ENCODE measurements at places on chromosomes 13 and 19.

GRCh38 chr19:22606212-22606553 lies 27.9 kb upstream of the ZNF492 start:
- DNase-seq, result no peak

DNA sequence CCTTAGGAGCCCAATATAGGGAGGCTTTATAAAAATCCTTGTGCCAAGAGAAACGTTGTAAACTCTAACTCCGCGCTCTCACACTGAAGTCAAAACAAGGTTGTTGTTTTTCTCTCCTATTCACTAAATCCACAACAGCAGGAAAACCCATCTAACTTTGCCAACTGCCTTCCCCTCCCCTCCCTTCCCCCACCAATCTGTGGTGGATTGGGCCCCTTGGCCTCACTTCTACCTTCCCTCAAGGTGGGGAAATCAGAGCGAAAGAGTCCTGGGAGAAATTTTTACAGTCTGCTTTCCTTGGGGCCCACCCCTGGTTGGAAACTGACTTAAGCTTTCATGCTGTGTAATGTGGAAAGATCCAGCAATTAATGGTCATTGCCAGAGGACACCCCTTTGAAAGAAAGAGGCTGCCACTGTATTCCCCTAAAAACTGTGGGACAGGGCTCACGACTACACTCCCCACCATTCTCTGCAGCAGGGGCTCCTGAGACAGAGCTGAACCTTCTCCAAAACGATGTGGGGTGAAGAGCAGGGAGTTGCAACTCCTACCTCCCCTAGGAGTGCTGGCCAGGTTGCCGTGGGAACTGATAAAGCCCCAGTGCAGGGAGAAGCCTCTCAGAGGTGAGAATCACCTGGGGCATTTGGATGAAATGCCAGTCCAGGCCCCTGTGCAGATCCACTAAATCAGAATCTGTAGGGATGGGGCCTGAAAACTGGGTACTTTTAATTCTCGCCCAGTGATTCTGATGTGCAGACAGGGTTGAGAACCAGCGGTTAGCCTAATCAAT lies 1.1 kb downstream of the DHRS12 start:
- no peak for DNase-seq

DNA sequence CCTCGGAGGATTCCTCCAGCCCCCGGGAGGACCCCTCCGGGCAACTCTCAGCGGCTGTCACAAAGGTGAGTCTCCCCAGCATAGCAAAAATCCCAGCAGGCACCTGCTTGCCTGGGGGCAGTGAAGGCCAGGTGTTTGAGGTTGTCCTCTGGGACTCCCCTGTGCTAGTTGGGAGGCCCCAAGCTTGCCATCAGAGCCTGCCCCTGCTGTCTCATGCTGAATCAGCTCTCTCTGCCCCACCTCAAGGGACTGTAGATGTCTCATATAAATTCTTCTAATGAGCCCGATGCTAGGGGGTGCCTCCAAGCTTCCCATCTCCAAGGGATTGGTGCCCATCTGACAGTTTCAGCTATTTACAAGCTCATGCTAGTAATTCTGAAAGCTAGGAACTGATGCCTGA lies 53.6 kb downstream of the NWD1 start:
- no peak for DNase-seq

DNA sequence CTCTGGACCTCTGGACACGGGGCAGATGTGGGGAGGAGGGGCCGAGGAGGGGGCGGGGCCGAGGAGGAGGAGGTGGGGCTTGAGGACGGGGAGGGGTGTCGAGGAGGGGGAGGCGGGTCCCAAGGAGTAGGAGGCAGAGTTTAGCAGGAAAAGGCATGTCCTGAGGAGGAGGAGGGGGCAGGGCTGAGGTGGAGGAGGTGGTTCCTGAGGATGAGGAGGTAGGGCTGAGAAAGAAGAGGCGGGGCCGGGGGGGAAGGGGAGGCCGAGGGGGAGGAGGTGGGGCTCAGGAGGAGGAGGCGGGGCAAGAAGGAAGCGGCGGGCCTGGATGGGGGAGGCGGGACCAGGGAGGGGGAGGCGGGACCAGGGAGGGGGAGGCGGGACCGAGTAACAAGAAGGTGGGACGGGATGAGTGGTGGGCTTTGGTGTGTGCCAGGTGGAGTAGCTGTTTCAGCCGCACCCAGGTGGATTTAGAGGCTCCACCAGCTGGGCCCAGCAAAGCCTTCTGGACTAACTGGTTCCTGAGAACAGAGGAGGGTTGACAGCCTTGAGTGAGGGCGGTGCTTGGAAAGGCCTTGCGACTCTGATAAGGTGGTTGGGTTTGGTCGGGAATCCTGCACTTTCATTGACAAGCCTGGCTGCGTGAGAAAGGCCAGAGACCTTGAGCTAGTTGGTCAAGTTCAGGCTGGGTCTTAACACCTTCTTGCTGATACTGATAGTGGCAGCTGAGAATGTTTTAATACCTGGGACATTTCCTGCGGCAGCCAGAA lies 7.7 kb downstream of the TECR start:
- peak; percentile 59 for DNase-seq

- DNase-seq, result no peak
These were observed 745.2 kb downstream of the PCDH17 start for GRCh38 chr13:58376775-58377174.

- DNase-seq, result no peak
These were observed 66.6 kb upstream of the XPO4 start for GRCh38 chr13:20969182-20969581.

- DNase-seq, result no peak
These were observed 2.3 kb downstream of the ANO8 start for GRCh38 chr19:17332360-17332676.

- DNase-seq, result no peak
These were observed 9.4 kb upstream of the PROZ start for GRCh38 chr13:113148940-113149503.

DNA sequence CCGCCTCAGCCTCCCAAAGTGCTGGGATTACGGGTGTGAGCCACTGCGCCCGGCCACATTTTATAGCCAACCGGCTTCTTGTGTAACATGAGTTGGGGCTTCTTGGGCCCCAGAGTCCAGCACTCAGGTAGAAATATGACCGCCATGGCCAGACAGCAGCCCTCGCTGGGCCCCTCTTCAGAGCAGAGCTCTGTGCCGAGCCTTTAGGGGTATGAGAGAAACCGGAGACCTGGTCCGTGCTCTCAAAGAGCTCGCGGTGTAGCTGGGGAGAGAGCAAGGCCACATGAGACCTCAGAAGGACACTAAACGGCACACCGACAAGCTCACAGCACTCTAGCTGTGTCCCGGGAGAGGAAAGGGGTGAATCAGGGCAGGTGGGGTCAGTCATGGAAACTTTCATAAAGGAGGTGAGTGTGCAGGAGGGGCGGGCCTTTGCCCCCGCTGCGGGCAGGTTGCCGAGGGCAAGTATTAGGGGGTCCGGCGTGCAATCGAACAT lies 15.8 kb downstream of the ACTN4 start:
- DNase-seq, result no peak

GRCh38 chr13:30142486-30143211 lies 164.7 kb downstream of the KATNAL1 start:
- DNase-seq, result peak; percentile 31

- DNase-seq, result no peak
These were observed 82.1 kb downstream of the ZAR1L start for GRCh38 chr13:32233062-32233461.

DNA sequence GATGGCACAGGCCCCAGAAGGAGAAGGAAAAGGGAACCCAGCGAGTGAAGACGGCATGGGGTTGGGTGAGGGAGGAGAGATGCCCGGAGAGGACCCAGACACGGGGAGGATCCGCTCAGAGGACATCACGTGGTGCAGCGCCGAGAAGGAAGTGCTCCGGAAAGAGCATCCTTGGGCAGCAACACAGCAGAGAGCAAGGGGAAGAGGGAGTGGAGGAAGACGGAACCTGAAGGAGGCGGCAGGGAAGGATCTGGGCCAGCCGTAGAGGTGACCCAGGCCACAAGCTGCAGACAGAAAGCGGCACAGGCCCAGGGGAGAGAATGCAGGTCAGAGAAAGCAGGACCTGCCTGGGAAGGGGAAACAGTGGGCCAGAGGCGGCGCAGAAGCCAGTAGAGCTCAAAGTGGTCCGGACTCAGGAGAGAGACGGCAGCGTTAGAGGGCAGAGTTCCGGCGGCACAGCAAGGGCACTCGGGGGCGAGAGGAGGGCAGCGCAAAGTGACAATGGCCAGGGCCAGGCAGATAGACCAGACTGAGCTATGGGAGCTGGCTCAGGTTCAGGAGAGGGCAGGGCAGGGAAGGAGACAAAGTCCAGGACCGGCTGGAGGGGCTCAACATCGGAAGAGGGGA lies 1.1 kb downstream of the PPP1R12C start:
- peak; percentile 65 for DNase-seq

- peak; percentile 31 for DNase-seq
These were observed 2.3 kb downstream of the ERF start for GRCh38 chr19:42252365-42253244.

DNA sequence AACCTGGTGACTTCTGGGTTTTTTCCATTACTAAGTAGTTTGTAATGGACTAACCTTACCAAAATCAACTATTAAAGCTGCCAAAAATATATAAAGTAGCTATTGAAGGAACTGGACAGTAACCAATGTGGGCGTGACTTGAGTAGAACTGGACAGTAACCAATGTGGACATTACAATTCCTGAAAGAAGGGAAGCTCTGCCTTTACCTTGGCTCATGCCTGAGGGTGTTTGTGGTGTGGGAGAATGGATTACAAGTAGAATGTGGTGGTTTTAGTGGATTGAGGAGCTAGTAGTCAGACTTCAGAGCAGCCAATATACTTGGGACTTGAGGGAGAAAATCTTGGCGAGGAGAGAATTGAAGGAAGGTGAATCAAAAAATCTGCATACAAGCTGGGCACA lies 17.5 kb downstream of the LRRC63 start:
- DNase-seq, result no peak

DNA sequence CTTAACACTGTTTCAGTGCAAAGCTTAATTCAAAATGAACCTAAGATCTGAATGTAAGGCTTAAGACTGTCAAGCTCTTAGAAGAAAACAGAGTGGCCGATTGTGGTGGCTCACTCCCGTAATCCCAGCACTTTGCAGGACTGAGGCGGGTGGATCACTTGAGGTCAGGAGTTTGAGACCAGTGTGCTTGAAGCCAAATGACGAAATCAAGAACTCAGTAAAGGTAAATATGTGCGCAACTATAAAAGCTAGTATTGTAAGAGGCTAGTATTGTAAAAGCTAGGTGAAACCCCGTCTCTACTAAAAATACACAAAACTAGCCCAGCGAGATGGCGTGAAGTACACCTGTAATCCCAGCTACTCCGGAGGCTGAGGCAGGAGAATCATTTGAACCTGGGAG lies 12.7 kb downstream of the ATP4B start:
- DNase-seq, result no peak

DNA sequence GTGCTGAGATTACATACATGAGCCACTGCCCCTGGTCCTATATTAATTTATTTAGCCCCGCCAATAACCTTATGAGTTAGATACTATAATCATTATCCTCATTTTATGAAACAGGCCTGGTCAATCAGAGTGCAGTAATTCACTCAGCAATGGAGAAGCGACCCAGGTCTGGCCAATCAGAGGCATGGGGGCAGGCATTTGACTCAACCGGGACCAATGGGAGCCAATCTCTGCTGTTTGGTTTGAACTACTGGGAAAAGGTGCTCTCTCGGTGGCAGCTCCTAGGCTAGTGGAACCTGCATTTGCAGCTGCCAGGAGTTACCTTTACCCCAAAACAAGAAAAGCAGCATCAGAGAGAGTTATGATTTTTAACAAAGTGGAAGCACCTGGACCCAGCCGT lies 6.6 kb downstream of the SIRT2 start:
- no peak for DNase-seq

DNA sequence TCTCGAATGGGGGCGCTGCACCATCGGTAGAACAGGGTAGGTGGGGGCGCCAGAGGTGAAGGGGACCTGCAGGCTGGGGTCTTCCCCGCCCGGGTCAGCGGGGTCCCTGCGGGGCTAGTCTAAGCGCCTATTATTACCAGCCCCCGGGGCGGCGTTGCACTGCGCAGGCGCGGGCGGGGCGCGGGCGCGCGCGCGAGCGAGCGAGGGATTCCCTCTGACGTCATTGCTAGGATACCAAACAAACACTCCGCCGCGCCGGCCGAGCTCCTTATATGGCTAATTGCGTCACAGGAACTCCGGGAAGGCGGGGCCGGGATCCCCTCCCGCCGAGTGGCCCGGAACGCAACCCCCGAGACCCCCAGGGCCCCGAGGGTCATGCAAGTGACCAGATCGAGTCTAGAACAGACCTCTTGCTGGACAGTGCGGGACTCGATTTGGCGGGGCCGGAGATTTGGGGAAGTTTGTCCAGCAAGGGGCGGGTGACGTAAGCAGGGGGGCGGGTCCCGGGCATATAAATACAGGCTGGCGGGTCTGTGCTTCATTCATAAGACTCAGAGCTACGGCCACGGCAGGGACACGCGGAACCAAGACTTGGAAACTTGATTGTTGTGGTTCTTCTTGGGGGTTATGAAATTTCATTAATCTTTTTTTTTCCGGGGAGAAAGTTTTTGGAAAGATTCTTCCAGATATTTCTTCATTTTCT lies at the start of gene FOSB:
FOSB (plus strand) TSS at position 541 of the 703 bp plus-strand sequence. CDS start 591 bp downstream, outside the sequence.
- DNase-seq, result peak; percentile 96

DNA sequence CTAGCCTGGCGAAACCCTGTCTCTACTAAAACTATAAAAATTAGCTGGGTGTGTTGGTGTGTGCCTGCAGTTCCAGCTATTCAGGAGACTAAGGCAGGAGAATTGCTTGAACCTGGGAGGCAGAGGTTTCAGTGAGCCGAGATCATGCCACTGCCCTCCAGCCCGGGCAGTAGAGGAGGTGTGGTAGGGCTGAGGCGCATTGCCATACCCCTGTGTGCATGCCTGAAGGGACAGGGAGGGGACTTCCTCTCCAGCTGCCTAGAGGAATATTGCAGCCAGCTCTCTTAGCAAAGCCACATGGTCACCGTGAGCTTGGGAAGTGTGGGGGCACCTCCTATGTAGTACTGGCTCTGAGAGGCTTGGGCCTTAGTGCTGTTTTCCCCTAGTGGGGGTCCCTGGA lies 29.2 kb upstream of the PEPD start:
- no peak for DNase-seq
